CD4-positive, alpha-beta T cell treated with Interleukin-6 for 4 hours (primary cell): ENCODE measurements at places on chromosomes 7 and 10.

DNA sequence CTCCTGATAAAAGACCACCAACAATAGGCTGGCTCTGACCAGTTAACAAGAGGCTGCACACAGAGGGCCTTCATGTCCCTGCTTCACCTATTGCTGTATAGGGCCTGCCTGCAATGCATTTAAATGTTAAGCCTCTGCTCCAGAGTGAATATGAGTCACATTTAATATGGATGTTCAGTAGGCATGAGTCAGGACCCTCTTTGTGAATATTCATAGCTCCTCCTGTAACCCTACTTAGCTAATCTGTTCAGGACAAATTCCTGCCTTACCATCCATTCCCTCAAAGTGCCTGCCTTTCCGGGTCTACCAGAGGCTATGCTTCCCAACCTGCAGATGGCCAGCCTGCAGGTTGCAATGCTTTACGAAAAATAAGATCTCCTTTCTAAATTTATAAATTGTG lies 32.5 kb downstream of the ARHGAP22 start:
- no peak for DNase-seq

DNA sequence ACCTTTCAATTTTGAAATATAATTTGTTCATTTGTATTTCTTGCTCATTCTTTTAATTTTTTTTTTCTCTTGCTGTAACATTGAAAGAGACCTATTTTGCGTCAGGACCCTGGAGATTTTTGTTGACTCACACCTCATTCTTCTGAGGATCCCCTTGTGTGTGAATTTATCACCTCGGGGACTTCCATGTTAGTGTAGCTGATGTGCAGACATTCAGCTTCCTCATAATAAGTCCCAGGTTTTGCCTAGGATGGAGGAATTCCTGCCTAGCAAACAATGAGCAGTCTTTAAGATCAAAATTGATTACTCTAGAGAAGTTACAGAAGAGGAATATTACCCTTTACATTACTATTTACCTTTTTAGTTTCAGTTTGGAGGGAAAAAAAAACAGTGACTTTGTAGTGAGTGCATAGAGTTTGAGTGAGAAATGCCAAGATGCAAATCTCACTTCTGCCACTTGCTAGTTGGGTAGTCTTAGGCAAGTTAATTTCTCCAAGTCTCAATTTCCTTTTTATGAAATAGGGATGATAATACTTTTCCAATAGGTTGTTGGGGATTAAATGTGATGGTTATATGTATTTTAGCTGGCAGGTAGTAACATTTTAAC lies 14.3 kb downstream of the TES start:
- no peak for DNase-seq

DNA sequence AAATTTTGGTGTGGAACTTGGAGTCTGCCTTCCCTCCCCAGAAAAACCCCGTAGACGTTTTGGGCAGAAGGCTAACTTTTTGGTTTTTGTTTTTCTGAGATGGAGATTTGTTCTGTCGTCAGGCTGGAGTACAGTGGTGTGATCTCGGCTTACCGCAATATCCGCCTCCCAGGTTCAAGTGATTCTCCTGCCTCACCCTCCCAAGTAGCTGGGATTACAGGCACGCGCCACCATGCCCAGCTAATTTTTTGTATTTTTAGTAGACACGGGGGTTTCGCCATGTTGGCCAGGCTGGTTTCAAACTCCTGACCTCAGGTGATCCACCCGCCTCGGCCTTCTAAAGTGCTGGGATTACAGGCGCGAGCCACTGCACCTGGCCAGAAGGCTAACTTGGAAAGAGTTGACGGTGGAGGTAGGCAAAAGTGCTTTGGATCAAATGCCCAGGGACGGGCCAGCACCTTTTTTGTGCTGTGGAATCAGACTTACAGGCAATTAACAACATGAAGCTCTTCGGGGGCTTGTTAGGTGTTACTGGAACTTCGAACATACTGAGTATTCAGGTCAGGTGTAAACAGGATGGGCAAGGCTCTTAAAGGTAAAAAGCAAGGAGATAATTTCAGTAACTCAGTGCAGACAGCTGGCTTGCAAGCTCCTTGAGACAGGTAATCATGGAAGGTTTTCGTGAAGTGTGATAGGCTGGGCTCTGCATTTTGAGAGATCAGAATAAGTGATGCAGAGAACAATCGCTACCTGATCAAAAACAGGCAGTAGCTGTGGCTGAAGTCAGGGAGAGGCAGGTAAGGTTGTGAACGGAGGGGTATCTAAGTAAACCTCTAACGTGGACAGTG lies 1.8 kb downstream of the PPP1R35 start:
- no peak for DNase-seq

DNA sequence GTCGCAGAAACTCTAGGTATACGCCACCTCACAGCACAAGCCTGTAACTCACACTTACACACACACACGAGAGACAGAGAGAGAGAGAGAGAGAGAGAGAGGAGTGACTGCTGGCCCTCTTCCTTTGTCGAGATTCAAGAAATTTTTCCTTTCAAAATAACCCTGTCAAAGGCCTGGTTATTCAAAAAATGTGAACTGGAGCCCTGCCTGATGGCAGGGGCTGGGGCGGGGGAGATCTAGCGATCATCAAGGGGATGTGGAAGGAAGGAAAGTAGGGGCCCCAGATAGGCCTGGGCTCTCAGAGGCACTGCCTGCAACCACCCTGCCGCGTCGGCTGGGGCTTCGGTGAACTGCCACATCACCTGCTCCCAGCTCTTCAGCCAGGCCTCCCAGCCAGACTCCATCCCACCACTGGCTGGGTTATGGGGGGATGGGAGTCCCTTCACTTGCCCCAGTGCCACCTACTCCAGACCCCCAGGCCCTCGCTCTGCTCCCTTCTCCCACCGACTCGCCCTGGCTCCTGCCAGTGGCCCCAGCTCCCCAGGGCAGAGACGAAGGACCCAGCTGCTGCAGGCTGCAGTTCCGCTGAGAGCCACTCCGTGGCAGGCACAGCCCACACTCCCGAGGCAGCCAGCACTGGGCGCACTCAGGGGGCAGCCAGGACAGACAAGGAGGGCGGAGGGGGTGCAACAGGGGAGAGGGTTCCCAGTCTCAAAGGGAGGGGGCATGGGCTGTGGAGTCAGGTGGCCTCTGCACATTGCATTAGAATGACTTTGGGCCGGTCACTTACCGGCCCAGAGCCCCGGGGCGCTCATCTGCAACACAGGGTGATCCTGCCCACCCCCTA lies 15.3 kb downstream of the KCNH2 start:
- peak; percentile 72 for DNase-seq

GRCh38 chr10:3772361-3773171 lies 12.4 kb downstream of the KLF6 start:
- DNase-seq: no peak

- peak; percentile 54 for DNase-seq
These were observed 34.1 kb upstream of the NOBOX start for GRCh38 chr7:144437370-144438191.

- DNase-seq: no peak
These were observed 45.3 kb upstream of the GTF2I start for GRCh38 chr7:74612015-74612829.

- DNase-seq: no peak
These were observed 166.3 kb upstream of the TMEM196 start for GRCh38 chr7:19939746-19940145.

DNA sequence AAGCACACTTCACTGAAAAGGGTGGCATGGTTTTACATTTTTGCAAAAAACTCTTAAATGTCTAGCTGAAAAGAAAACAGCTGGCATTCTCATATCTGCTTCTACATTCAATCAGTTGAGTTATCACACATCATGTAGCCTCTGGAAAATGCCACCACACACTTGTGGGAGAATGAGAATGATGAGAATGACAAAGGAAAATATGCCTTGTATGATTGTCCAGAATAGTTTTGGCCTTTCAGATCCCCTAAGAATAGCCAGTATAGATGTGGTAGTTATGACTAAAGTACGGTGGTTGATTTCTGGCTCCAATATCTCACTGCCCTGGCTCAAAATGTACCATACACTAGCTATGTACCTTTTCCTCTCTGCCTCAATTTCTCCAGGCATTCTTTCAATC lies 30.2 kb upstream of the FRMD4A start:
- no peak for DNase-seq

GRCh38 chr10:49599546-49599945 lies 10.6 kb upstream of the SLC18A3 start:
- no peak for DNase-seq

DNA sequence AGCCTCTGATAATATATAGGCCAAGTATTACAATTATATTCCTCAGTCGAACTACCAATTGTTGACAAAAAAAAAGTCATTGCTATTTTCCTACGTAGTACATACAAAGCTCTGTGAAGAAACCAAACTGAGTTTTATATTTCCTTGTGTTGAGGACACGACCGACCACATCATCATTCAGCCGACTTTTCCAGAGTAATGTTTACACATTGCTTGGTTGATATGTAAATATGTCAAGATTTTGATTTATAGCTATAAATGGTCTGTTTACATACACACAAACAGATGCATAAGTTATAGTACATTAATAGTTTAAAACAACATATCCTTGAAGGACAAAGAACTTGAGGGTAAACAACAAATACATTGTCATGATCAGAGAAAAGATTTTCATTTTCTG lies 121.5 kb downstream of the CRPPA start:
- no peak for DNase-seq

DNA sequence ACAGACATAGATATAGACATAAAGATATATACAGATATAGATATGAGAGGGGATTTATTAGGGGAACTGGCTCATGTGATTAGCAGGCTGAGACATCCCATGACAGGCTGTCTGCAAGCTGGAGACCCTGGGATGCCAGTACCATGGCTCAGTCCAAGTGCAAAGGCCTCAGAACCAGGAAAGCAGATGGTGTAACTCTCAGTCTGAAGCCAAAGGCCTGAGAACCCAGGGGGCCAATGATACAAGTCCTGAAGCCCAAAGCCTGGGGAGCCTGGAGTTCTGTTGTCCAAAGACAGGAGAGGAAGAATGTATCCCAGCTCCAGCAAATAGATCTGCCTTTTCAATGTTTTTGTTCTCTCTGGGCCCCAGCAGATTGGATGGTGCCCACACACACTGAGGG lies 5.5 kb downstream of the NCOA4 start:
- DNase-seq: no peak

- no peak for DNase-seq
These were observed 113.4 kb downstream of the VPS41 start for GRCh38 chr7:38795593-38795992.

GRCh38 chr10:34826221-34826620 lies 11.1 kb upstream of the PARD3 start:
- DNase-seq: no peak

DNA sequence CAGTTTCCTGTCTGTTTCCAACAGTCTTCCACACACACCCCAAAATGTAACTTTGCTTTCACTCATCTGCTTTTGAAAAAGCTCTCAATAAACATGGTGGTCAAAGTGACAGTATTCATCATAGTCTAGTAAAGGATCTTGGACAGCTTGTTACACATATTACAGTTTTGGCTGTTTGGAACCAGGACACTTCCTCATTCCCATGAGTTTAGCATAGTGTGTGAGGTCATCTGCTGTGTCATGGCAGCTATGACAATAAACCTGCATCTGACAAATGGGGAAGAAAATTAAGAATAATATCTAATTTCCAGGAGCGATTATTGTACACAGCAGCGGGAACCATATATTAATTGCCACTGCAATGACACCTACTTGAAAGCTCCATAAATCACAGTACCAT lies 184.3 kb upstream of the SLC26A5 start:
- DNase-seq: no peak

- DNase-seq: no peak
These were observed 2.6 kb upstream of the GAD2 start for GRCh38 chr10:26214004-26214403.

GRCh38 chr7:27031289-27032172 lies 64.3 kb downstream of the HOXA1 start:
- no peak for DNase-seq

DNA sequence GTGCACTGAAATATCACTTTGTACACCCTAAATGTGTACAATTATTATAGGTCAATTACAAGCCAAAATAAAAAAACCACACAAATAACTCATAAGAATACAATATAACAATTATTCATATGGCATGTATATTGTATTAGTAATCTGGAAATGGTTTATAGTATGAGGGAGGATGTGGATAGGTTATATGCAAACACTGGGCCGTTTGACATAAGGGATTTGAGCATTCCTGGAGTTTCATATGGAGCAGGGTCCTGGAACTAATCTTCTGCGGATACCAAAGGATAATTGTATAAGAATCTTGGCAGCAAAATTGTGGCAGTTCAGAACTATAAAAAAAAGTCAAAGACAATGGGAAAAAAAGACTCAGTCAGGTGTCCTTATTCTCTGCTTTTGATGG lies 619.4 kb downstream of the CNTNAP2 start:
- DNase-seq: no peak

DNA sequence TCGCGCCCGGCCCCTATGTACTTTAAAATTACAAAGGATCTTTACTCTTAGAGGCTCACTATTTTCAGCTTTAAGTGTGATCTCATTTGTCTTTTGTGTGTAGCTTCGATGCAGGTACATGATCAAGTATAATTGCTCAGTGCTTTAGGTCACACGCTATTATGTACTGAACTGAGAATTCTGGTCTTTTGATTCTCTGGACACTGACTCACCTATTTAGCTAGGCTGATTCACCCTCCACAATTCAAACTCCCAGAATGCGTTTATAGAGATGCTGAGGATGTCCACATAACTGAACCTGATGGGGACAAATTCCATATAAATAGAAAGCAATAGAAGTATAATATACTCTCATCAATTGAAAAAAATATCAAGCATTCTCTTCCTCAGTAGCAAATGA lies 57.8 kb downstream of the PRKCQ start:
- DNase-seq: no peak

GRCh38 chr7:84783141-84783778 lies 403.6 kb downstream of the SEMA3D start:
- no peak for DNase-seq

GRCh38 chr7:144489504-144489903 lies 86.0 kb upstream of the NOBOX start:
- DNase-seq: no peak

- DNase-seq: no peak
These were observed 129.3 kb downstream of the GLI3 start for GRCh38 chr7:42107484-42108240.

GRCh38 chr10:16182144-16182543 lies 254.7 kb upstream of the PTER start:
- no peak for DNase-seq

DNA sequence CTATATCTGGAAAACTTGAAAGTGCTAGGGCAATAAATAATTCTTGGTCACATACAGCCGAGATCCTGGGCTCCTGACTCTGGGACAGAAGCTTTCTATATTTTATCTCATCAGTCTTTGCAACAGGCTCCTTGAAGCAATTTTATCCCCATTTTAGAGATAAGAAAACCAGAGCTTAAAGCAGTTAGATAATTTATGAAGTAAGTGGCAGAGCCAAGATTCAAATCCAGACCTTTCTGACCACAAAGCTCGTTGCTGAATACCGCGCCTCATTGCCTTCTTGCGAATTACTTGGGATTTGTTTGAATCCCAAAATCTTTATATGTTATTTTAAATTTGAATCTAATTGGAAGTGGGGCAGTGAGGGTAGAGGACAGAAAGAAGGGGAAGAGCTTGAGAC lies 106.0 kb downstream of the TCF7L2 start:
- no peak for DNase-seq
